H4 (cell line): ENCODE measurements at places on chromosomes 16 and 17.

DNA sequence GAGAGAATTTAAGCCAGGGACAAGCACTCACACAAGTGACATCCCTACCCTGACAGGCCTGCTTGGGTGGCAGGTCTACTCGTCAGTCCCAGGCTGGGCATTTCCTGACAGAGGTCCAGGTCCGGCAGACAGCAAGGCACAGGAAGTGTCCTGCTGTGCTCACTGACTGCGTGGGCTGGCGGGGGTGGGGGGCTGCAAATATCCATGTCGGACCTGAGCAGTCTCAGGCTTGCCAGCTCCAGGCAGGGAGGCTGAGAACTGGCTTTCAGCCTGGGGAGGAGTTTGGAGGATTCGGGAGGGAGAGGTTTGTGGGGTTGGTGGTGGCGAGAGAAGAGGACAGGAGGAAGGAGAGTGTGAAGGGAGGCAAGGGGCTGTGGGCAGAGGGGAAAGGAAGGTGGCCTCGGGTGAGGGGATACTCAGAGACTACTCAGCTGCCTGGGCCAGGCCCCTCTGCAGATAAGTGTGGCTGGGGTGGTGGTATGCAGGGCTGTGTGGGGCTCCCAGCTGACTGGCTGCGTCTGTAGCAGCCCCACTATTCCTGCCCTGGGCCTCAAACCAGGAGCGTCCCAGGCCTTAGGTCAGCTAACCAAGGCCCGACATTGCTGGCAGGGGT lies 7.8 kb downstream of the HIC1 start:
- DNase-seq, result no peak

- peak; percentile 99 for DNase-seq
Observed at GRCh38 chr16:85395207-85395912, 217.8 kb upstream of the GSE1 start.

GRCh38 chr17:70295731-70296130 lies 126.4 kb downstream of the KCNJ2 start:
- DNase-seq, result no peak

DNA sequence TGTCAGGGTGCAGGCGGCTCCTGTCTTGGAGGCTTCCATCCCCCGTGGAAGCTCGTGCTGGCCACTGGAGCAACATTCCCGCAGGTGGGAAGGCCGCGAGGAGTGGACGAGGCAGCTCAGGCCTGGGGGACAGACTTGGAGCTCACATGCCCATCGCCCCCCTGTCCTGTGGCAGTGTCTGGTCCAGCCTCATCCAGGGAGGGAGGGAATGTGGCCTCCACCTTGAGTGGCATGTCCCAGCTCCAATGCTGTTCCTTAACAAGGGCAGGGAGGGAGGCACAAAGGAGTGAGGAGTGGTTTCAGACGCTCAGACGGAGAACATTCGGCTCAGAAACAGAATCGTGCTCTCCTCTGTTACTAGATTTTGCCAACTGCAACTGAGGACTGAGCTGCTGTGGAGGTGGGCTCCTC lies 159.4 kb upstream of the CHMP6 start:
- peak; percentile 66 for DNase-seq

DNA sequence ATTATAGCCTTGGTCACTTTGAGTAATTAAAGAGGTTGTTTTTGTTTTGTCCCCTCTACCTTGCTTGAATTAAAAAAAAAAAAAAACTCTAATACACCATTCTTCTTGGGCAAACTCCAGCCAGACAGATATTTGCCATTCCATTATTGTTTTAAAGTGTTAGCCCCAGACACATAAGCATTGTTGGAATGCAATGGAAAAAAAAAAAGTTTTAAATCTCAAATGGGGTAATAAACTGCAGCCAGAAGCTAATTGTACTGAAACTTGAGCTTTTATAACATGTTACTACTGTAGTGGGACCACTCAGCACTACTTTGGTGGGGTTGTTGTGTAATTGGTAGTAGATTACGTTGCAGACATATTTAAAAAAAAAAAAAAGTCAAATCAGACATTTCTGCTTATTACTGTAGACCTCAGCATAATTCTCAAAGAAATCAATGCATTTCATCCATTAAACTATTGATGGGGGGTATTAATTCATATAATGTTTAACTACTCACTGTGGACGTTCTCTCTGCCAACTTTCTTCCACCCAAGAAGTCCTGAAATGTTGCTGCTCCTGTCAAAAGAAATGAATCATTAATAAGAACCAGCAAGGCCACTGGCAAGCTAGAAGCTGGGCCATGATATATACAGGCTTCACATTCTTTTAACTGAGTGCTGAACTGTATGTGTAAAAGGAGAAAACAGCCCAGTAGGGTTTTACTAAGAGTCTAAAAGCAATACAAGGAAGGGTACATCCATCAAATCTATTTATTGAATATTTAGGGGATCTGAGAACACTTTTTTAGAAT lies 626.6 kb upstream of the SOX9 start:
- no peak for DNase-seq

DNA sequence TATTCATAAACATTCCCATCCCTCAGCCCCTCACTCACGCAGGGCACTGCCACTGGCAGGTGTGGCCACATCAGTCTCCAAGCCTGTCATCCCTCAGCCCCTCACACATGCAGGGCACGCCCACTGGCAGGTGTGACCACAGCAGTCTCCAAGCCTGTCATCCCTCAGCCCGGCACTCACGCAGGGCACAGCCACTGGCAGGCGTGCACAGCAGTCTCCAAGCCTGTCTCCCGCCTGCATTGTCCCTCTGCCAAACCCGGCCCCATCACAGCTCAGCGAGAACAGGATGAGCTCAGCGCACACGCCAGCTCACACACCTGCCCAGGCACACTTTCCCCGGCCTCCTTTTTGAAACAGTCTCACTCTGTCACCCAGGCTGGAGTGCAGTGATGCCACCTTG lies 11.4 kb upstream of the KREMEN2 start:
- no peak for DNase-seq

GRCh38 chr16:67389911-67390815 lies 3.1 kb downstream of the TPPP3 start:
- no peak for DNase-seq

GRCh38 chr16:69150146-69150865 lies 17.9 kb downstream of the UTP4 start:
- peak; percentile 60 for DNase-seq

DNA sequence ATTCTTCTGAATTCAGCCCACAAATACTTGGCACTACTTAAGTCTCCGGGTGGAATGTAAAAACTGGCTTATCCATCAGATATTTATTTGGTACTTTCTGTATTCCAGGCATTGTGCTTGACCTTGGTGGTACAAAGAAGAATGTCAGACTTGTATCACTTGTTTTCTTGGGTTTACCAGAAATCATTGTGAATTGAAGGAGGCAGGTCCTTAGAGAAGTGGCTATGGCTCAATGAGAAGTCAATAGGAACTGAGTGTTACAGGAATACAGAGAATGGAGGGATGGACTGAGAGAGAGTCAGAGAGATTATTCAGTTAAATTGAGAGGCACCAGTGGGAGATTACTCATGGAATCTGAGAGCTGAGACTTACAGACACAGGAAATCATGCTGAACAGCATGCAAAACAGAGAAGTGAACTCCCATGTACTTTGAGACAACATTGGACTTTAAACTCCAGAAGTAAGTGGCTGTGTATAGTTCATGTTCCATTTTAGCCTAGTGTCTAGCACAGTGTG lies 704.1 kb downstream of the CDH11 start:
- no peak for DNase-seq

DNA sequence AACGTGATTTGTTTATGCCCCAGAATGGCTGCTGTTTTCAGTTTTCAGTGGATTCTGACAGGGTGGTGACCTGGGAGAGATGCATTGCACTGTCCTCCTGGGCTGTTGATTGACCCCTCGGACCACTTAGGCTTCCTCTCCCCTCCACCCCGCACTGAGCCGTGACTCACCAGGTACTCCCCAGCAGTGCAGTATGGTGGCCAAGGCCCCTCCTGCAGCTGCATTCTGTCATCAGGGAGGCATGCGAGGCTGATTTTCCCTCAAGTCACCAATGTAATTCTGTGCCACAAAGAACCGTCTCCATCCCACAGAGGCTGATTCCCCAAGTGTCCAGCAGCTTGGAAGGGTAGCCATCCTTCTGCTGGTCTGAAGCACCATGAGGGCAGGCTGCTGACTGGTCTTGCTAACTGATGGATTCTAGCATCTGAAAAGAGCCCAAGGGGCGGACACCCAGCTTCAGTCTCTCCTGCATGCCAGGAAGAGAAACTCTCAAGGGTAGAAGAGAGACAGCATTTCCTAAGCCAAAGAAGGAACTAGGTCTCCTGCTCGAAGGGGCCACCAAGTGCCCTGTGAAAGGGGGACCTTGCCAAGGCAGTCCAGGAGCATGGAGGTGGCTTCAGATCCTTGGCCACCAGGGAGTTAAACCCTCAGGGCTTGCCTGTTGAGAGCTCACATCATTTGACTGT lies 148.1 kb downstream of the SOCS1 start:
- DNase-seq, result no peak

DNA sequence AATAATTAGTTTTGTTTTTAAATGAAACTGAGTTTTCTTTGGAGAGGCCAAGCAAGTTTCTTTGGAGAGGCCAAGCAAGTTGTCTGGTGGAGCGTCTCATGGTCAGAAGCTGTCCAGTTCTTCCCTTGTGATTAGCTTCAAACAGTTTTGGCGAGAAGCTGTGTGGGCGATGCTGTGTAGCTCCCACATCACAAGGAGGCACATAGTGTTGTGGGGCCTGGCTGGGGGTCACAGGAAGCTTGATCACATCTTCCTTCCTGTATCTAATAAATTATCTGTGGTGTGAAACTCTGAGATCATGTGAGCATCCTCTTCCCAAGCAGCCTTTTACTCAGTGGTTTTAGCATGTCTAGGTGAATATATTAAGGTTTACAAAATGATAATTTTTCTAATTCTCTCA lies 33.9 kb downstream of the SPECC1 start:
- DNase-seq, result no peak

GRCh38 chr17:44775838-44776621 lies 17.2 kb downstream of the ADAM11 start:
- peak; percentile 47 for DNase-seq

DNA sequence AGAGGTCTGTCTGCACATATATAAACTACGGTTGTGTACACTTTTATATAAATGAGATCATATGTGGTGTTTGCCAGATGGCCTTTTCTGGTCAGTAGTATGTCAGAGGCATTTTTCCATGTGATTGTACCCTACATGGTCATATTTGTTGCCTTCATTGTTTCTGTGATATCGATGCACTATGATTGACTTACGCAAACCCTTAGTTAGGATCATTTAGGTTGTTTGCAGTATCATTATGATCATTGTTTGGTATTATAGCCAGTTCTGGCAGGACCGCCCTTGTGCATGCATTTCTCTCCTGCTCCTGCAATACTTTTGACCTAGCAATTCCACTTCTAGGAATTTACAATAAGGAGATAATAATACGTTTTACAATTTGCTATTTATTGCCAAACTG lies 169.1 kb downstream of the MSI2 start:
- no peak for DNase-seq

- no peak for DNase-seq
Observed at GRCh38 chr16:48932216-48932855, 322.4 kb upstream of the N4BP1 start.
